ENCODE measurements at places on chromosomes 4 and X.

DNA sequence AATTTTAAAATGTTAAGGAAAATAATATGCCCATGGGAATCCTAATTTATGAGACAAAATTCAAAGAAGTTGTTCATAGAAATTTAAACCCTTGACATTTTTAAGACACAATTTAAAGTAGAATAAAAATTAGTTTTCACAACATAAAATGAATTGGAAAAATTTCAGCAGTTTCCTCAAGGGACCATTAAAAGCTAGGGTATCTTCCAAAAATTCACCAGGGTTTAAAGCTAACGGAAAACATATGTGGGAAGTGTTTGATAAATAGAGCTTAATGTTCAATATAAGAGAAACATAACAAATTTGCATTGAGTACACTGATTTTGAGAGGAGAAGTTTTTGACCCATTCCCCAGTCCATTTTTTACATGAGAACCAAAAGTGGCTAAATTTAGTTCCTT, 228.9 kb upstream of the TTC29 start:
- DNase-seq = no peak

GRCh38 chr4:144591401-144591800, 54.6 kb upstream of the HHIP start:
- DNase-seq = no peak

DNA sequence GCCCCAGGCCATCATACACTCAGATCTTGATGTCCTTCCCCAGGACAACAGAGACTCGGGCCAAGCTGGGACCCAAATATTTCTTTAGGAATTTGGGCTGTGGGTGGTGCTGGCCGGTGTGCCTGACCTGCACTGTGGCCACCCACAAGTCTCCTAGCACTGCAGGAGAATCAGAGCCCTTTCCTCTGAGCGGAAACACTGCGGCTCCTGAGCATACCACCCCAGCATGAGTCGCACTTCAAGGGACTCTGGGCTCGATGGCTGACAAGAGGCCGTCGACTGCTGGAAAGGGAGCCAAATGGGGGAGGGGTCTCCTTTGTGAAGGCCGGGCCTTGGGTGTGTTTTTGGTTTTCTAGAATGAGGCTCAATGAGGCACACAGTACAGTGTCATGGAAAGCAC, 13.0 kb upstream of the IRAK1 start:
- no peak for DNase-seq

DNA sequence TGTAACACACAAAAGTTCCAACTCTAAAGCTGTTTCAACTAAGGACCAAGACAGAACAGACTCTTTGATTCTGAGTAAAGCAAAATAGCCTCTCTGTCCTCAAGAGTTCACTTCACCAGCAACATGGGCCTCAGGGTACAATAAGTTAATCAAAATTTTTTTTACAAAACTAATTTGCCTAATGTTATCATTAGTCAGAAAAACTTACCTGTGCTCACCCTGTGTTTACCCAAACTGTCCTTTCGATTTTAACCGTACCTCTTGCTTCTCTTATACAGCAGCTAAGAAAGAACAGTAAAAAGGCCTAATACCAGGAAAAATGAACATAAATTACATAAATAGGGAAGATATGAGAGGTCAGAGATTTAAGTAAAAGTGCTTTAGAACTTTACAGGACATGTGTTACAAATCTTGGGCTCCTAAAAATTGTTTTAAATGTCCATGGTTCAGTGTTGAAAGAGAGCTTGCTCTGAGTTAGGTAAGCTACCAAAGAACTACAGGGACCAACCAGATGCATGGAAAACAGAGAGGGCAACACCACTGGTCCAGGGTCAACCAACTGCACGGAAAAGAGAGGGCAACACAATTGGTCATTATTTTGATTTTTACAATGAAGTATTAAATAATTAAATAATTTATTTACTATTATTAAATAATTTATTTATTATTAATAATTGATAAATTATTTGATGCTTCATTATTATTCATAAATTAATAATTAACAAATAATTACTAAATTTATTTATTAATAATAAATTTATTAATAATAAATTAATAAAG, 73.1 kb downstream of the FAT1 start:
- DNase-seq = no peak

GRCh38 chr4:147583876-147584275, 33.3 kb upstream of the TMEM184C start:
- no peak for DNase-seq

- DNase-seq = no peak
Observed at GRCh38 chrX:24732766-24733500, 39.2 kb downstream of the POLA1 start.

DNA sequence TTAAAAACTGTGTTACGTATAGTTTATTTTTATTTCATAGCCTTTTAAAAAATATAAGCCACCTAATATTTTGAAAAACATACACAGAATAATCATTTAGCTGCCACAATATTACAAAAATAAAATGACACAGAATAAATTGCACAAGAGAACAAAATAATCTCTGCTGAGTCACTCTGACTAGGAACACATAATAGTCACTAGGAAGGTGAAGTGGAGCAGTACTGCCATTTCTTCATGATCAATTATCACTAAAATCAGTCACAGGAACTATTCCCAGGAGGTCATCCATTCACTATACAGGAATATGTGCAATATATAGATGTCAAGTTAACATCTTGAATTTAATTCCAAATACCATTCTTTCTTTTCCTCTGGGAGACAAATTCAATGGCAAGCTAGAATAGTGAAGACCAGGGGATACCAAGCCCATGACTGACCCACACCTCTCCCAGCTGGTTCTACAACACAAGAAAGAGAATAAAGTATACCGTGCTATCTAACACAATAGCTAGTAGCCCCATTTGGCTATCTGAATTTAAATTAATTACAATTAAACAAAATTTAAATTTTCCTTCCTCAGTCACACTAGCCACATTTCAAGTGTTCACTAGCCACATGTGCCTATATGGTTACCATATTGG, 5.9 kb downstream of the SMIM43 start:
- DNase-seq = no peak

DNA sequence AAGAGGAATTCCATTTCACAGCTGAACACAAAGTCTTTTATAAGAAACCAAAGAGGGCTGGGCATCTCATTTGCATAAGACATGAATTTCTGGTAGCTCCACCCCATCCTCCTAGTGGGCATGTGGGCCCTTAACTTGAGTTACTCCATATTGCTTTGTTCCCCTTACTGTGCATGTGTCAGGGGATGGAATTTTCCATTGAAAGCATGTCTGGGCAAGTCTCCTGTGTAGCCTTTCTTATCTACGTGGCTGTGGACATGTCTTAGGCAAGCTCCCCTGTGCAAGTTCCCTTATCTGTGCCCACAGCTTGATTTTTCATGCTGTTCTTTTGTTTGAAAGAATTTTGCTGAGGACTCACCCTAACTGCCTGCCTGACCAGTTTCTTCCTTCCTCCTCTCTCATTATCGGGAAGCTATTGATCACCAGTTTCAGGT, 123.5 kb upstream of the JADE1 start:
- no peak for DNase-seq

DNA sequence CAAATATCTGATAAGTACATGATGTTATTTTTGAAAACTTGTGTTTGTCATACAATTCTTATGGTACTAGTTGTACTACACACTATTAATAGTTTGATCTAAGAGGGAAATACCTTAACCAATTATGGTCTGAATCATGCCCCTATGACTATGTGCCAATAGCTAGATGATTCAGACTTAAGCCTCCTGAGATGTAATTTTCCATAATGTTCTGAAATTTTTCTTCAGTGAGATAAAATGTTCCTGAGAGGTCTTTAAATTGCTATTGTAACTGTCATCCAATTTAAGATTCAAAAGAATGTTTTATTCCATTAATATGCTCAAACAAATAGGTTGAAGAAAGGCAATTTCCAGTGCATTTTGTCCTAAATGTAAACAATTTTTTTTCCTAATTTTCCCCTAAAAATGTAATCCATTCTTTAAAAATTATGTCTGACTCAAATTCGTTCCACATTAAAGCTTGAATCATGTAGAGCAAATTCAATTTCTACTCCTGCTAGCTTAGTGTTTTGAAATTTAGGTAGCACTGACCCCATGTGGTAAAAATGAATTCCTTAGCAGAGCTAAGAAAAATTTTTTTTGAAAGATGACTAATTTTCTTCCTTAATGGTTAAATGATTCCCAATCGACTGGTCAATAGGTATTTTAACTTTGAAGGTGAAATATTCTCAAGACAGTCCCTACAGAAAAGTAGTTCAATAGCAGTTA, 49.1 kb downstream of the APOOL start:
- DNase-seq = no peak

DNA sequence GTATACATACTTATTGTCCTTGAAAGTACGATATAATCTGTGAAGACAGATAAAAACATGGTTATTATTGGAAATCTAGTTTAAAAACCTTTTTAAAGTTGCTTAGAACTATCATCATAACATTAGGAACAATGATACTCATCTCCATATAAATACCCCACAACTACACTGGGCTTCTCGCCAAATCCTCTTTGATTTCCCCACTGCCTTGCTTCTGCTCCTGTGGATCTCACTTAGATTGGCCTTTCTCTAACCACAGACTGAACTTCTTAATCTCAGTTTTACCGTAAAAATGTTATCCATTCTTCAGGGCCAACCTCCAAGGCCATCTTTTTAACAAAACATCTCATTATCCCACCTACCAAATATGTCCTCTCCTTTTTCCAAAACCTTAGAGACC, 77.6 kb downstream of the PRKG2 start:
- no peak for DNase-seq

GRCh38 chr4:157075811-157076577, at the start of gene GLRB:
Gene GLRB, plus strand, starts transcription at chr4:157076150. Its CDS starts 1,875 bp downstream, at chr4:157078025.
- DNase-seq = peak; percentile 68

- peak; percentile 87 for DNase-seq
Observed at GRCh38 chrX:53441531-53442321, 7.6 kb upstream of the HSD17B10 start.

- no peak for DNase-seq
Observed at GRCh38 chrX:13164611-13165010, 120.2 kb upstream of the FAM9C start.

GRCh38 chr4:17134565-17134964, 236.1 kb upstream of the LDB2 start:
- no peak for DNase-seq

DNA sequence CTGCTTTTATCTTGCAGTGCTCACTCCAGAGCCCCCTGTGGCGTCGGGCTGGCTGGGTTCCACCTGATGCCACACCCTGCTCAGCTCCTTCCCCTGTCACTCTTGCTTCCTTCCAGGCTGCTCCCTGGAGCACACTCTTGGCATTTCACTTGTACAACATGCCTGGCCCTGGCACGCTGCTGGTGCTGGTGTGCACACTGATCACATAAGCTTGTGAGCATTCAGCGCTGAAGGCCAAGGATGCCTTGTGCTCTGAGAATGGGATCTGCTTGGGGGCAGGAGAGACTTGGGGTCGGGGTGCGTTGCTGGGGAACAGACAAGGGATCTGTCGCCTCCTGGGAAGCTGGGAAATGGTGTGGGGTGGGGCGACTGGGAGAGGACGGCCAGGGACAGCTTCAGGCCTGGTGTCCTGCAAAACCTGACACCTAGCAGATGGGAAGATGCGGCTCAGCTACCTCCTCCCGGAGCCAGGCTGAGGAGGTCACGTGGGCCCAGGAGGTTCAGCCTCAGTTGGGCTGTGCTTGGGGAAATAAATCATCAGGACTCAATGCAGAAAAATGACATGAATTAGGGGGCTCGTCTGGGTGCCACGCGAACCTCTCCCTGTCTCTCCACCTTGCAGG, 108.5 kb downstream of the PHKA2 start:
- no peak for DNase-seq

DNA sequence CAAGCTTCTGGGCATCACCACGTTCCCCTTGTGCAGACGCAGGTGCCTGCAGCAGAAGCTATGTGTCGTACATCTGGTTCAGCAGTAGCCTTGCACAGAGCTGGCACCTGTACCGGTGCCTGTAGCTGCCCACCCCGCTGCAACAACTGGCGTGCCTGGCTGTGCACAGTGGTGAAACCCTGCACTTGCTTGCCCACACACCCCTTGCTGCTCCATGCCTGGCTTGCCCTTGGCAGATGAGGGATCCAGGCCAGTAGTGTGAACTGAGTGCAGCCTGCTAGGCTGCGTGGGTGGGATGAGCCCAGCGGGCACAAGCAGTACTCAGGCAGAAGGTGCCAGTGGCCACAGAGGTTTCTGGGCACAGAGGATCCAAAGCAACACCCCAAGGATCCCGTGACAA, 528.4 kb downstream of the PPARGC1A start:
- no peak for DNase-seq

- no peak for DNase-seq
Observed at GRCh38 chrX:39946822-39947221, 150.9 kb downstream of the BCOR start.

DNA sequence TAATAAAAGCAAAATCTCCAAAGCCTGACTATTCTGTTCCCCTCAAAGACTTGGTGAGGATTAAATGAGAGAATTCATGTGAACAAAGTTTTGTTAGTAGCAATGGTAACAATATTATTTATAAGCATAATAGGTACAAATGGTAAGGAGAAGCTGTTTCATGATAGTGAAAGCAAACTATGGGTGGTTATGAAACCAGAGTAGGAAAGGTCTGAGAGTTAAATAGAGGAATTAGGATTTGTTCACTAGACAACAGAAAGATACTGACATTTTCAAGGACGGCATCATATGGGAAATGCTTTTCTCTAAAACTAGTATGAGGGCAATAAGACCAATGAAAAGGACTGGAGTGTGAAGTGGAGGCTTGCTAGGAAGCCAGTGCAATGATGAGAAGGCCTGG, 128.6 kb upstream of the FTHL17 start:
- DNase-seq = no peak

DNA sequence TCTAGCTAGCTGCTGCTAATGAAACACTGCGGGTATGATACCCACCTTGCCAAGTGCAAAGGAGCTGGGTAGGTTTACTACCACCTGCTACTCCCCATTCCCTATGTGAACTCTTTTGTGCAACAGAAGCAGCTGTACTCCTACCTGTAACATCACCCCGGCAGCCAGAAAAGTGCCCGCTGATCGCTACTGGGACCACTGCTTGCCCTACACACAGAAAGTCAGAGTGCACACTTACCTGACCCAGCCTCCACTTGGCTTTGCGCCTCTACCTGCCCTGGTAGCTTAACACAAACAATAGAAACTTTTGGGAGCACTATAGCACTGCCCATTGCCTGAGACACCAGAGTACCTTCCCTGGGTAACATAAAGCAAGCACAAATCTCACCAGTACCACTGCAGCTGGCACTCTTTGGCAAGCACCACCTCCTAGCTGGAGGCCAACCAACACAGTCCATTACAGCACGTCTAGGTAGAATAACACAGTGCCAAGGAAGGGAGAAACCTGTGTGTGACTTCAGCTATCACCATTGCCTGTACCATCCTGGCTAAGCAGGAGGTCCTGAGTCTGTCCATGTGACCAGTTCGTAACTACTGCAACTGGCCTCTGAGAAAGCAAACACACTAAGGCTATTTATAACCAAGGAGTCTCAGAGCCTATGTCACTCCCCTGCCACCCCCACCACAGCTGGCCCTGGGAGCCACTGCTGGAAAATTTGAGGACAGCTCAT, 80.1 kb downstream of the CENPC start:
- no peak for DNase-seq
